Stimulated activated CD4-positive, alpha-beta T cell treated with anti-CD3 and anti-CD28 coated beads, Interleukin-1b, Interleukin-23, amount 100 ng/mL, for 24 hours (primary cell): ENCODE measurements at places on chromosomes 2 and 18.

DNA sequence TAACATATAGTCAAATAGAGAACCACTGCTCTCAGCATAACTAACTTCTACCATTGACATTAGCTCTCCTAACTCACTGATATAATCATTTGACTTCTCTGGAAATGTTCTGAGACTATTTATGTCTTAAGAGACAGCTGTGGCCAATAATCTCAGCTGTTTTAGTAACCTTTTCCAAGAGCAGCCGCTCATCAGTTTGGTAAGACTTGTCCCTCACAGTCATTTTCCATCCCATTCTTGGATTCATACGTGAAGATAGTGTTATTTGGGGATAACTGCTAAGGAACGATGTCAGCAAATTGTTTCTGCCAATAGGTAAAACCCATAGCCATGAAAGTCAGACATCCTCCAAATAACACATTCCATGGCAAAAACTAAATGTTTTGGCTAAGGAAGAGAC, 127.8 kb downstream of the LNPK start:
- DNase-seq: no peak

- no peak for DNase-seq
These were observed 214.9 kb downstream of the DSEL start for GRCh38 chr18:67301592-67301991.

DNA sequence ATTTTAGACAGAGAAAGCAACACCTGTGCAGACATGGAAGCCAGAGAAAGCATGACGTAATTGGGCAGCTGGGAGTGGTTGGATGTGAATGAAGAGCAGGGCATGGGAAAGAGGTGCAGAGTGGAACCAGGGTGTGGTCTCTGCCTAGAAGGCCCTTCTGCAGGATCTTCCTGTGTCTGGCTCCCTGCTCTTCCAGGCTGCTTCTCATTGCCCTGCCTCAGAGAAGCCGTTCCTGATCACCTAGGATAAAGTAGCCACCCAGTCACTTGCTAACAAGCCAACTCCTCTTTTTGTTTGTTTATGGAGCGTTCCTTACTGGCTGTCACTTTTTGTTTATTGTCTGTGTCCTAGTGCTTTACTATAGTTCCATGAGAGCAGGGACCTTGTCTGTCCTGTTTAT, 28.5 kb downstream of the GALNT1 start:
- DNase-seq: no peak

GRCh38 chr2:179749210-179749609, 112.2 kb downstream of the ZNF385B start:
- DNase-seq: no peak

DNA sequence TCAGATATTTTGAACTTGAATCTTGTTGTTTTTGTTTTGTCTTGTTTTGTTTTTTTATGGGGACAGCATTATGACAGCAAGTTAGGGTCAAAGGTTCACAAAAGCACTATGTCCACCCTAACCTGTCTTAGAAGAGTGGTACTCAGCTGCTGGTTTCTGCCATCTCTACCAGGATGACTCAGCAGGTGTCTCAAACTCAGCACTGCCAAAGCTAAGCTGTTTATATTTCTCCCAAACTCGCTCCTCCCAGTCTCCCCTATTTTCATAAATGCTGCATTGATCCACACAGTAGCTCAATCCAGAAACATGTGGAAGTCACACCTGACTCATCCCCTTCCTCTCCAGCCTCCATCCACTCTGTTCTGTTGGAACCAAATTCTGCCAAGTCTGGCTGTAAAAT, 134.9 kb downstream of the ZBTB7C start:
- DNase-seq: no peak

GRCh38 chr2:58516695-58517094, 275.6 kb upstream of the FANCL start:
- no peak for DNase-seq

GRCh38 chr18:10190564-10190963, 263.9 kb upstream of the APCDD1 start:
- no peak for DNase-seq

DNA sequence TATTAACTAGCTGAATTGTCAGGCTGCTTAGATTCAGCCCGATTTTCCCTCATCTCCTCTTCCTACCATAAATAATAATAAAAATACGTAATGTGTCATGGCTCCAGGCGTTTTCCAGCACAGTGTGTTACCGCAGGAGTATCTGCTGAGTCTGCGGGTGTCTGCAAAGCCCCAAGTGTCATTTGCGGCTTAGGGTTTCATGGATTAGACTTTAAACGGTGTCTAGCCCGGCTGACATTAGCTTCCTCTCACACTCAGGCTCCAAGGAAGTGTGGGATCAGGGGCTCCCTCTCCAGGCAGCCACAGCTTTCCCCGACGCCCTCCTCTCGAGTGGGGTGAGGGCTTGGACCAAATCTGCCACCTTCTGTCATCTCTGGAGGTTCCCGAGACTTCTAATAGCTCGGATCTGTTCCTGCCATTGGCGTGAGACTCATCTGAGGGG, 14.1 kb upstream of the HOXD1 start:
- no peak for DNase-seq

DNA sequence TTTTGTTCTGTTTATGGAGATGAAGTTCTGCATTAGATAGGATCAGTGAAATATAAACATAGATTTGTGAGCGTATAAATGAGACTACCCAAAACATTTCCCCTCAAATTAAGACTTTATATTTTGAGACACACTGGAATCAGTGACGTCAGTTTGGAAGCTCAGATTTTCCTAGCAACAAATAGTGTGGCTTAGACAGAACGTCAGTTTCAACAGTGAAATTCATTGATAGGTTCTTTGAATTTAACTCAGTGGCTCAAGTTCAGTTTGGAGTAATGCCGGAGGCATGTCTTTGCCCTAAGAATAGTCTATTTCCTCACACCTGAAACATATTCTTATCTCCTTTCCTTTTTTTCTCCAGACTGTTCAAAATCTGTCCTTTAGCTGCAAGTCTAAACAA, 113.6 kb upstream of the ARHGAP15 start:
- DNase-seq: no peak

DNA sequence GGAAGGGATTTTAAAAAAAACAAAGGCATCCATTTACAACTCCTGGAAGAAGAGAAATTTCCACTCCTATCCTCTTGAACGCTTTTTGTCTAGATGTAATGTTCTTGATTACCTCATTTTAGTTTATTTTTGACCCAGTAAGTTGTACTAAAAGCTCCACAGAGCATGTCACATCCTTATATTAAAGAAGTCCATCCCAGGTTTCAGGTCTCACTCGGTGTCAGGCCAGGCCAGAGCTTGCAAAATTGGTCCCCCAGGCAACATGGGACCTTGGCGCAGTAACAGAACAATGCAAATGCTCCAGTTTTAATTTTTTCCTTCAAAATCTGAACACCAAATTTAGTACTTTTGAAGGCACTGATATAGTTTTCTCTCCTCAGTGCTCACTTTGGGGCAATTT, 218.4 kb upstream of the REV1 start:
- DNase-seq: no peak

DNA sequence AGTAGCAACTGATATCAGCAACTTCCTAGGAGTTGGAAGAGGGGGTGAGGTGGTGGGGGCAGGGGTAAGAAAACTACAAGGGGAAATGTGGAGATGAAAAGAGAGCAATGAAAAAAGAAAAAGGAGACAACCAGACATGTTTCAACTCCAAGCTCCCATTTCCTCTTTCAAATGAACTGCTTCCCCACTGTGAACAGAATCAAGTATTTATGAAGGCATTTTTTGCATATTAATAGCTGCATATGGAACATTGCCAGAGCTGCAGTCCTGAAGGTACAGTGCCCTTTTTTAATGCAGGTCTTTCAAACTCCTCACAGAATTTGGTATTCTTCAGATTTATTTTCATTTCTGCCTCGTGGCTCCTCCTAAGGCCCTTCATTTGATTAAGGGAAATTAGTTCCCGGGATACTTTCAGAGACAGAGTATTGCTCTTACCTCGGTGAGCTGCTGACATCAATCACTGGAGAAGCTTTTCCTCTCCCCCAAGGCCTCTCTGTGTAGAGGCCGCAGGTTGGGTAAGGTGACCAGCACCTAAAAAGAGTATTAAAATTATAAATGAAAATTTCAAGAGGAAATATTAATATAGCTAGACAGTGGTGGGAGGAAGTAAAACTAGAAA, 68.4 kb downstream of the KIAA2012 start:
- no peak for DNase-seq

DNA sequence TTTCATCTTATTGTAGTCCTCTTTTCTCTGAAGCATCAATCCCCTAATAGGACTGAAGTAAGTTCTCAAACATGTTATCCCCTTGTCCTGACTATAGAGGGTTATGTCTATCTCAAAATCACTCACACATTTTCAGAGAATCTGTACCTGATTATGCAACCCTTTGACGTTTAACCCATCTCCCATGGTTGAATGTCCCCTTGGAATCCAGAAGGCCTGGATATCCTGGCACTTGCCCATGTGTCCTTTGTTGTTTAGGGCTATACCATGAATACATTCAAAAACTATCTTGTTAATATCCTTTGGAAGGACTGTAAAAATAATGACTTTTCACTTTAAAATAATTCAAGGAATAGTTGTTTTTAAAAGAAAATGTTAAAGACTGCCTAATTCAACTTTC, 66.3 kb upstream of the PSMD14 start:
- DNase-seq: no peak

DNA sequence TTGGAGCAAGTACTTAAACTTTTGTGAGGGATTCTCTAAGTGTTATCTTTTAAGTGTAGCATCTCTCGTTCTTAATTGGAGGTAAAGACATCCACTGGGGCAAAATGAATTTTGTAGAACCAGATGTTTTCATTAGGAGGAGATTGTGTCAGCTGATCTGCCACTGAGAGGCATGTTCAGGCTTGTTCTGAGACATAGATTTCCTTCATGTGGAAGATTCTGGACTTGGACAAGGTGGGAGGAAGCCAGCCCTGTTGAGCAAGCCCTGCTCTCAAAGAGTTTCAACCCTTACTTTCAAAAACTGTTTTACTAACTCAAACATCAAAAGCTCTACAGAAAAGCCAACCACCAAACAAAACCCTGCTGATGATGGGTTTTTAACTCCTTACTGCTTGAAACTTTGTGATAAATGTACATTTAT, 6.5 kb downstream of the MAP4K4 start:
- no peak for DNase-seq

DNA sequence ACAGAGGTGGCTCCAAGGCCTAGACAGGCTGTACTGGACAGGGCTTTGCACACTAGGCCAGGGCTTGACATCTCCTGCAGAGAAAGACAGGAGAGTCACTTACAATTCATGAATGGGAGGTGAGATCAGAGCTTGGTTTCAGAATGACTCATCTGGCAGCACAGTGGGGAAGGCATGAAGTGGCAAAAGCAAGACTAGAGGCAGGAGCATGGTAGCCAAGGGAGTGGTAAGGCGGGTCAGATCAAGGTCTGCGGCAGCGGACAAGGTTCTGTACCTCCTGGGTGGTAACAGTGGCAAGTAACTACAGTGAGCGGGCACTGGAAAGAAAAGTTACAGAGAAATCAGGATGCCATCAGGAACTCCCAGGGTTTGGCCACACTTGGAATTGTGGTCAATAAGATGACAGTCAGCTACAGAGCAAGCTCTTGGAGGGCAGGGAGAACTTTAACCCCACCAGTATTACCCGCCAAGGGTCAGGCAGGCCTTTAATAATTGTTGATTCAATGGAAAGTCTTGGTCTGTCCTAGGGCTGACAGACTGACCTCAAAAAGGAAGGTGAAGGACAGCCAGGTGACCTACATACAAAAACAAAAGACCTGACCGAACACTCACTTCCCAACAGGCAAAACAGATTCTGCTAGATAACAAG, 5.7 kb downstream of the MCFD2 start:
- peak; percentile 13 for DNase-seq

- DNase-seq: no peak
These were observed 2.1 kb downstream of the FAM178B start for GRCh38 chr2:96984300-96984699.

GRCh38 chr2:86570059-86570458, 6.8 kb upstream of the CHMP3 start:
- no peak for DNase-seq

DNA sequence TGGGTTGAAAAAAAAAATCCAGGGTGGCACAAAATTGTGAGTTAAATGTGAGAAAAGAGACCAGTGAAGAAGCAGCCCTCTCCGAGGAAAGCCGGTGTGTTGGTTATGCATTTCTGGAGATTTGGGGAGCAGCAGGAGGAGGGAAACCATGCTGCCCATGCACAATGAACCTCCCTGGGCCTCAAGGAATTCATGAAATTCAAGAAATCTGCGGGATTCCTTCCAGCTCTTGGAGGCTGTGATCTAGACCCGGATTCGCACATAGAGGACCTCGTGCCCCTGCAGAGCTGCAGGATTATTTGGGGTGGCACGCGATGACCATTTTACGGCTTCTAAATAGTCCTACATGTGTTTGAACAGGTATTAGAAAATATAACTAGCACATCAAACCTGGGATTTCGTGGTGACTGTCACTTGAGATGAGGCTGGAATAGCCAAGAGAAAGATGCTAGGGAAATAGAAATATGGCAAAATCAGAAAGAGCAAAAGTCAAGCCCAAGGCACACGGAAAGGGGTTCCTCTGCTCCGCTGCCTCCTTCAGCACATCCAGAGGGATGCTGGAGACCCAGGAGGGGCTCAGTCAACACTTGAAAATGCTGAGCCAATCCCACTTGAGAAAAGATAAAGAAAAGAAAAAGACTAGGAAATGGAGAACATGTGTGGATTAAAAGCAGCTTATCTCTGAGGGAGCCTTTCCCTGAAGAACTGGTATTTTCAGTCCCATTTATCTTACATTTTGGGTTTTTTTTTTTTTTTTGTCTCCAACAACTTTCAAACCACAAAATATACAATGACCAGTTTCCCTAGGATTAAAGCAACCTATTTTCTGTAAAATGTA, 22.0 kb downstream of the KCTD1 start:
- DNase-seq: no peak

DNA sequence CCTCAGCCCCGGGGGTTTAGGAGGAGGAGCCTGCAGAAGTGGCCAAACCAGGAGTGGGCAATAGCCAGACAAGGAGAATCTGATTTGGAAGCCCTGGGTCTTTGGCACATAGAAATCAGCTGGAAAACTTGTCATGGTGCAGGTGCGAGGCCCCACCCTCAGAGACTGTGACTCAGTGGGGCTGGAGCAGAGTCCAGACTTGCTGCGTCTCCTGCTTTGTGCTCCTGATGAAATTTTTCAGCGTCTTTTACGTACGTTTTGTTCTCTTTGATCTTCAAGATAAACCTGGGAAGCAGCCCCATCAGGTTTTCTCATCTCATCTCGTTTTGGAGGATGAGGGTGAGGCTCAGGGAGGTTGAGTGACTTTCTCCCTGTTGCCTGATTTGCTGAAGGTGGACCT, 114.1 kb downstream of the CABLES1 start:
- DNase-seq: no peak

- peak; percentile 42 for DNase-seq
These were observed 16.3 kb downstream of the GPR55 start for GRCh38 chr2:230908595-230909191.

DNA sequence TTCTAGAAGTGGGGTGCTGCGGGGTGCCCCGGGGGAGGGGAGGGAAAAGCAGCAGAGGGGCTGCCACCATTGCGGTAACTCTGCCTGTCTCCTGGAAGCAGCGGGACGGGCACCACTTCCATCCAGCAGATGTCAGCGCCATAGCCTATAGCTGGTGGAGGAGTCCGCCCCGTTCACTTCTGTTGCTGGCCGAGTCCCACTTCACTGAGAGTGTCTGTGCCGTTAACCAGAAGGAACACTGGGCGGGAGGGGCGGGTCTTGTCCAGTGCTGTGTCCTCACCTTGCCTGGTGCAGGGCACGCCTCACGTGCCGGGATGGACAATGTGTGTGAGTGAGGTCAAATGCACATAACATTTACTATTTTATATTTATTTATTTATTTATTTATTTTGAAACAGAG, 19.3 kb upstream of the ODC1 start:
- no peak for DNase-seq

- no peak for DNase-seq
These were observed 82.7 kb downstream of the LAMA1 start for GRCh38 chr18:7034924-7035323.

GRCh38 chr2:175152242-175152641, 15.8 kb downstream of the ATF2 start:
- DNase-seq: no peak
